ENCODE measurements at places on chromosomes 3 and 15.

GRCh38 chr15:77581896-77582569 lies 50.7 kb downstream of the LINGO1 start:
- DNase-seq = no peak

- DNase-seq = no peak
Observed at GRCh38 chr15:75148280-75148679, 53.4 kb upstream of the C15orf39 start.

DNA sequence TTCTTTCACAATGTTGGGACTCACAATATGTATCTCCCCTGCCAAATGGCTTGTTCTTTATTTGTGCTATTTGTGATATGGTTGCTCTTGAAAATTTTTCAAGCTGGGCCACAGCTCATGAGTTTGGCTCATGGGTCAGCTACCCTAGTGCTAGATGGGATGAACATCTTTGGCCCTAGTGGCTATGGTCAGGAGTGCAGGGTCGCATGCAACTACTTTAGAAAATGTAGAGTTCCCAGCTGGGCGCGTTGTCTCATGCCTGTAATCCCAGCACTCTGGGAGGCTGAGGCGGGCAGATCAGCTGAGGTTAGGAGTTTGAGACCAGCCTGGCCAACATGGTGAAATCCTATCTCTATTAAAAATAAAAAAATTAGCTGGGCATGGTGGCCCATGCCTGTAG lies 55.8 kb downstream of the POLR2M start:
- DNase-seq = no peak

- DNase-seq = no peak
Observed at GRCh38 chr3:64943866-64944265, 256.1 kb upstream of the ADAMTS9 start.

GRCh38 chr3:189300345-189300744 lies 128.6 kb downstream of the TPRG1 start:
- no peak for DNase-seq

DNA sequence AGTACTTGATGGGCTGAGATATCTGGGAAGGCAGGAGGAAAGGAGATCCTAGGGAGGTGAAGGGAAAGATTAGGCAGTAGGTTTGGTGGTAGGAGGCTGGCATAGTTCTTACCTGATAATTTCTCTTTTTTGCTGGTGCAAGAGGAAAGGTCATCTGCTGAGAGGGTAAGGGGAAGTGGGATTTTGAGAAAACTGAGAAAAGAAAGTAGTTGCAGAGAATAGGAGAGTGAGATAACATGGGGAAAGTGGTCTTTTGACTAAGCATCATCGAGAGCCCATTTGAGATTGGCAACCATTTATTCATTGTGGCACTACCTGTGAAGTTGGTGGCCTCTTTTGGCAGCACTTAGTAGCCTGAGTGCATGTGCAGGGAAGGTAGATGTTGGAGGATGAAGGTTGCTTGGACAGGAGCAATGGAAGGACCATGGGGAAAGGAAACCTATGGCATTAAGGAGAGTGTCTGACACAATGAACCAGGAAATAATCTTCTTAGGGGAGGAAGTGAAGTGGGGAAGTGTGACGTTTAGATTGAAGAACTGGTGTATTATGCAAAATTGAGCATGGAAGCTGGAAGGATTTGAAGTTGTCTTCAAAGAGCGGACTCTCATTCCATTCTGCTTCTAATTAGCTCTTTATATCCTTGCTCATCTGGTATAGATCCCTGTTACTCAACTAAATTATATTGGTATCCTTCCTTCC lies 21.9 kb upstream of the USP13 start:
- DNase-seq = no peak
